NCI-H1436 (cell line): ENCODE measurements at places on chromosomes 5 and 9.

DNA sequence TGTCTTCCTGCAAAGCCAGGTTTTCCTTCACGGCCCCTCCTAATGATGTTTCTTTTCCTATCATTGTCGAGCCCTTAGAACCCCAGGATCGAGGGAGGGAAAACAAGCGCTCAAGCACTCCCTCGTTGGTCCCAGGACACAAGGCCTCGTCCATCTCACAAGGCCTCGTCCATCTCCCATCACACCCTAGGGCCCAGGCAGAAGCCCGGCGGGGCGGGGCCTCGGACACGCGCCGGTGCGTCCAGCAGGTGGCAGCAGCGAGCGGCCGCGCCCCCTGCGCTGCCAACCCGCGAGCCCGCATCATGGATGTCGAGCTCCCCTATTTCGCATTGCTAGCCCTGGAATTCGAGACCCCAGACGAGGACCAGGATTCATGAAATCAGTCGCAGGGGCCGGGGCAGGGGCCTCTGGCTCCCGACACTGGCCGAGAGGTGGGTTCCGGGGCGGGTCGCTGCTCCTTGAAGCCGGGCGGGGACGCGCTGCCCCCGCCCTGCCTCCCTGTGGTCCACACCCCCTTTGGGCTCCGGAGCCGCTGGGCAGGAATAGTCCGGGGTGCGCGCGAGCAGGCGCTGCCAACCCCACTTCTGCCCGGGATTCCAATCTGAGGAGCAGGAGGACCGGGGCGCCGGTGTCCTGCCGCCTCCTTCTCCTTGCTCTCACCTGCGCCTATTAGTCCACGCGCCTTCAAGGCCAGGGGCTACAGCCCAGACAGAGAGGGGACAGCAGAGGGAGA is at the start of gene ABLIM3:
Gene ABLIM3 (plus strand): TSS at position 270 of the 733 bp plus-strand sequence. CDS start 603 bp downstream, outside the sequence.
- DNase-seq = peak; percentile 26

GRCh38 chr9:80061940-80062339 is 490.2 kb downstream of the TLE4 start:
- no peak for DNase-seq

GRCh38 chr9:3887221-3887653 is 361.4 kb upstream of the RFX3 start:
- DNase-seq = peak; percentile 89

DNA sequence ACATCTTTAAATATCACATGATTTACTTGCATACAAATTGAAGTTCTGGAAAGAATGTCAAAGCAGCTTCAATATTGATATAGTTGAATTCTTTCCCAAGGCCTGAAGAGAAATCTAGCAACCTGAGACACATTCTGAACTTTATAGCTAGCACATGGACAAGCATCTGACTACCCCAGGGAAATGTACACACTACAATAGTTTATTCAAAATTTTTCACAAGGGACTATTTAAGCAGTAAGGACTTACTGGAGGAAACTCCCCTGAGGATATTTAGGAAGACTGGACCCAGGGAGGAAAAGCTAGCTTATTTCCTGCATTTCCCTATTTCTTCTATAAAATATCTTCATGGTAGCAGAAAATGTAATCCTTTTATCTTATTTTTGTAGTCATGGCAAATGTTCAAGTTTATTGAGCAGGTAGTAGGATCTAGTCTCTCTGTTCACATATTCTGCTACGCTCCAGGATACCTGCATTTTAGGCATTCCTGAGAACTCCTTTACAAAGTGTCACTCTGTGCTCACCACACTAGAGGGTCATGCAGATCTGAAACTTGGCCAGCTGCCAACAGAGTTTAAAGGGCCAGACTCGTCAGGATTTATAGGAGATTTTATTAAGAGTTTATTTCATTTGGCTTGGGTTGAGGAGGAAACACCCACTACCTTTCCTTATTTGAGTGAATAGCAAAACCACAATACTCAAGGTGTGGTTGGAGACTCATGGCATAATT is 348.4 kb upstream of the FTMT start:
- no peak for DNase-seq

GRCh38 chr5:40332970-40333369 is 346.7 kb upstream of the PTGER4 start:
- no peak for DNase-seq

DNA sequence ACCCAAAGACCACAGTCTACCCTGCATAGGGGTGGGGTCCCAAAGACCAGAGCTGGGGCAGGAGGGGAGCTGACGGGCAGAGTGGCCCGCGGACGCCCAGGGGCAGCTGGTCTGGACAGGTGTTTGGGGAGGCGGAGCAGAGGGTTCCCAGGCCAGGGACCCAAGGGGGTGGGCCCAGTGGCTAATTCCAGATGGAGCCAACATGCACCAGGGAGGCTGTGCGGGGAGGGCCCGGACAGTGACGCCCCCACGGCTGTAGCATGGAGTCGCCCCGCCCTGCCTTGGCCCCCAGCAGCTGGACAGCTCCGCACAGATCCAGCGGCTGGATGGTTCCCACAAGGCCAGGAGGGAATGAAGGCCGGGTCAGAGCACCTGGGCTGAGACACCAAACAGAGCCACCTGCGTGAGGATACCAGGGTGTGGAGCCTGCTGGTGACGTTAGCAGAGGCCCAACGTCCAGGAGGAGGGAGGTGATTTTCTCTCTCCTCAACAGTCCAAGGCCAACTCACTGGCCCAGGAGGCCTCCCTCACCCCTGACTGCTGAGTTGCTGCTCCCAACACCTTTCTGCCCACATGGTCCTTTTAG is 55.3 kb upstream of the EGFL7 start:
- DNase-seq = no peak

DNA sequence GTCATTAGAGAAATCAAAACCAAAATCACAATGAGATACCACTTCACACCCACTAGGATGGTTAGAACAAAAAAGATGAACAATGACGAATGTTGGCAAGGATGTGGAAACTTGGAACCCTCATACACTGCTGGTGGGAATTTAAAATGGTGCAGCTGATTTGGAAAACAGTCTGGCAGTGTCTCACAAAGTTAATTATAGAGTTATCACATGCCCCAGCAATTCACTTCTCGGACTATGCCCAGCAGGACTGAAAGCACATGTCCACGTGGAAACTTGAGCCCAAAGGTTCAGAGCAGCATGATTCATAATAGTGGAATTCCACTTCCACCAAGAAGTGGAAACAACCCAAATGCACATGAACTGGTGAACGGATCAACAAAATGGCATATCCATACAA is 85.0 kb upstream of the HRH2 start:
- DNase-seq = no peak

DNA sequence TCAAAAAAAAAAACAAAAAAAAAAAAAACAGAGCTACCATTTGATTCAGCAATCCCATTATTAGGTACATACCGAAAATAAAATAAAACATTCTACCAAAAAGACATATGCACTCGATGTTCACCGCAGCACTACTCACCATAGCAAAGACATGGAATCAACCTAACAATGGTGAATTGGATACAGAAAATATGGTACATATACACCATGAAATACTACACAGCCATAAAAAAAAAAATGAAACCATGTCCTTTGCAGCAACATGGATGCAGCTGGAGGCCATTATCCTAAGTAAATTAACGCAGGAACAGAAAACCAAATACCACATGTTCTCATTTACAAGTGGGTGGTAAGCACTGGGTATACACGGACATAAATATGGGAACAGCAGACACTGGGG is 21.3 kb downstream of the MRPS27 start:
- no peak for DNase-seq

- no peak for DNase-seq
These were observed 11.8 kb downstream of the ELL2 start for GRCh38 chr5:95949810-95950209.

- no peak for DNase-seq
These were observed 9.0 kb downstream of the ANXA6 start for GRCh38 chr5:151148583-151148982.

- no peak for DNase-seq
These were observed 33.2 kb downstream of the MYO10 start for GRCh38 chr5:16902846-16903245.
